Thyroid gland (tissue), 4 donors: ENCODE measurements at places on chromosomes 2 and 18. TPM values are rescaled to one million over a fixed set of nuclear protein-coding genes. Genes with fewer than 3 reads are reported as not detected.

DNA sequence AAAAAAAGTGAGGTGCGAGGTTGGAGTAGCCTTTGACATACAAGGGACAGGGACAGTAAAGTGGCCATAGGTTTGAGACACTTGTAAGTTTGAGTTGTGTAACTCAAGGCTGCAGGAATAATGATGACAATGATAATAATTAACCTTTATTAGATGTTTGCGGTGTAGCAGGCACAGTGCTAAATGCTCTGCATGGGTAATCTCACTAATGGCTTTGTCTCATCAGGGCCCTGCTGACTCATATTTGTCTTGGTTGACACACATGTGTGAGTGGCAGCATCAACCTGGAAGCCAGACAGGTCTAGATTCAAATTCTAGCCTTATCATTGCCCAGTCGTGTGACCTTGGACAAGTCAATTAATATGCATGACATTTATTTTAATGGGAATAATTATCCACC, 126.2 kb downstream of the FSHR start:
- no peaks in the 10 kb centered on the region for H3K4me1 ChIP-seq

- no peak overlapping the region for H3K4me3 ChIP-seq
- H3K27ac ChIP-seq: no peak overlapping the region
- no peaks in the 10 kb centered on the region for H3K27me3 ChIP-seq
- no peak for DNase-seq
- no peaks in the 10 kb centered on the region for H3K36me3 ChIP-seq
Observed at GRCh38 chr2:69755862-69756467, 14.0 kb downstream of the ANXA4 start.

The MDH1B gene
- total RNA-seq: 5.0 TPM

The IL1B gene
- total RNA-seq: 0.27 TPM

DNA sequence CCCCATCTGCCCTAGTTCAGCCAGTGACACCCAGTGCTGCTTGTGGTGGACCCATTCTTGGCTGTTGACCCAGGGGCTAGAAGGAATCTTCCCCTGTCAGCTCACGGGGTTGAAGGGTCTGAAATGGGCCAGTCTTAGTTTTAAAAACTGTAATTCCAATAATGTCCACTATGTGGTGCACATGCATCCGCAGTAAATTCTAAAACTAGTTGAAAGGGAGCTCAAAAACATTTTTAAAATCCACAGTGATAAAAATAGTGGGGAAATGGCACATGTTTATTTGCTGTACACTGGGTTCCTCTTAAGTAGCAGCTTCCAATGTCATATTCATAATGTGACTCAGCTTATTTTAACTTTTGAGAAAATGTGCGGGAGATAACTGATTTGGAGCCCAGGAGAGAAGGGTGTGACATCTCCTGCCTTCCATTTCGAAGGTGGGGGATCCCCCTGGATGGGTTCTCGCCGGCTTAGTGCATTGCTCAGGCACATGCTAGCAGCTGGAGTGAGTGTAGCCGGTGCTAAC, 32.8 kb downstream of the GRHL1 start:
- H3K4me3 ChIP-seq: no peak overlapping the region
- no peak for DNase-seq
- H3K36me3 ChIP-seq: no peaks in the 10 kb centered on the region
- H3K4me1 ChIP-seq: peaks cover 41% of the 10 kb centered on the region
- no peak overlapping the region for H3K27ac ChIP-seq

- no peak overlapping the region for H3K4me3 ChIP-seq
- no peaks in the 10 kb centered on the region for H3K36me3 ChIP-seq
- H3K27me3 ChIP-seq: no peaks in the 10 kb centered on the region
- no peaks in the 10 kb centered on the region for H3K4me1 ChIP-seq
- no peak overlapping the region for H3K27ac ChIP-seq
- DNase-seq: no peak
Observed at GRCh38 chr2:122179492-122180165, 424.2 kb downstream of the TSN start.

DNA sequence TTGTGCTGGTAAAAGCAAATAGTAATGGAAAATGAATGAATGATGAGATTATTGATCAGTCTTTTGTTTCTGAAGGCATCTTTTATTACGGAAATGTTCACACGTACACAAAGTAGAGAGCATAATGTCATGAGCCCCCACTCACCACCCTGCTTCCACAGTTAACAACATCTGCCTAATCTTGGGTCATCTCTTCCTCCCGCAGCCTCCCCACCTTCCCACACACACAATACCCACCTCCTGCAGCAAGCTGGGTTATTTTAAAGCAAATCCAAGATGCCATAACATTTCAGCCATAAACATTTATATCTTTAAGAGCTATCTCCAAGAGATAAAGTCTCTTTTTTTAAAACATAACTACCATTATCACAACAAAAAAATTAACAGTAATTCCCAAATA, 36.3 kb downstream of the CYP27C1 start:
- H3K27ac ChIP-seq: no peak overlapping the region
- no peak for DNase-seq
- H3K36me3 ChIP-seq: no peaks in the 10 kb centered on the region
- no peaks in the 10 kb centered on the region for H3K27me3 ChIP-seq
- H3K4me1 ChIP-seq: no peaks in the 10 kb centered on the region

DNA sequence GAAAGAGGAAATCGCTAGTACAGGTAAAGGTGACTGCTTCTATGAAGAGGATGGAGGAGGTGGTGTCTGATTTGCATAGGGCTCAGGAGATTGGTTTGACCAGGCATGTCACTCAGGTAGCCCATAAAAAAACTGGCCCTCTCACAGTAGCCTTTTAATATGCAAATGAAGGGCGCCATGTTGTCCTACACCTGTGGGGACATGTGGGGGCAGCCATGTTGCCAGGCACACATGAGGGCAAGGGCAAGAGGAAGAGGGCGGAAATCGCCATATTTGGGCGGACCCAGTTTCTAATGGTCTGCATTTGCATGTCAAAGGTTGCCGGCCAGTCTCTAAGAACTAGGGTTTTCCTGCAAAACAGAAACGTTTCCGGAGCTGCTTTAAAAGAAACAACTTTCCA, 1330.6 kb downstream of the DSC3 start:
- H3K27ac ChIP-seq: no peak overlapping the region
- no peaks in the 10 kb centered on the region for H3K4me1 ChIP-seq
- H3K4me3 ChIP-seq: no peak overlapping the region
- H3K27me3 ChIP-seq: no peaks in the 10 kb centered on the region
- H3K36me3 ChIP-seq: no peaks in the 10 kb centered on the region
- no peak for DNase-seq

The ACVR1C gene
- total RNA-seq: 0.56 TPM

DNA sequence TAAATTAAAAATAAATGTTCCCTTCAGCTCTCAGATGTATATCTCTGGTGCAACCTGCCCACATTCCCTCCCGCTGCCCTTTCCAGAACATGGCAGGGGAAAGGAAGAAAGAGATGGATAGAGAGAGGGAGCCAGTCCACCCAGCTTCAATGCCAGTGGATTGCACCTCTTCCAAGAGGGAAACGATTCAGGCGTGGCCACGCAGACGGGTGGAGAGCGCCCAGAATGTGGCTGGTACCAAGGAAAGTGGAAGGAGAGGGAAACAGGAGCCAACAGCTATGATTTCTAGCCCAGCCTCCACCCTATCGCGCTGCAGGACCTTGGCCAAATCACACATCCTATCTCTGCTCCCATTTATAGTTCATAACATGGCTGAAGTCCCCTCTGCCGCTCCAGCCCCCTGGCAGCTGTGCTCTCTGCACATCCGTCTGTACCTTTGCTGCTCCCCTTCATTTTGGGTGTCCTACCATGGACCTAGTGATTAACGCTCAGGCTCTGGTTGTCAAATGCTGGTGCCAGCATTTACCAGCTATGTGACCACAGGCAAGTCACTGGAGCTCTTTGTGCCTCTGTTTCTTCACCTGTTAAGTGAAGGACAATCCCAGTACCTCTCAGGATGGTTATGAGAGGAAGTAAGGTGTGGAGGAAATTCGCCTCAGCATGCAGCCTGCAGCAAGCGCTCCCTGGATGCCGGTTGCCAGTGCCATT, 66.5 kb downstream of the SFXN5 start:
- no peak overlapping the region for H3K4me3 ChIP-seq
- no peaks in the 10 kb centered on the region for H3K27me3 ChIP-seq
- DNase-seq: no peak

DNA sequence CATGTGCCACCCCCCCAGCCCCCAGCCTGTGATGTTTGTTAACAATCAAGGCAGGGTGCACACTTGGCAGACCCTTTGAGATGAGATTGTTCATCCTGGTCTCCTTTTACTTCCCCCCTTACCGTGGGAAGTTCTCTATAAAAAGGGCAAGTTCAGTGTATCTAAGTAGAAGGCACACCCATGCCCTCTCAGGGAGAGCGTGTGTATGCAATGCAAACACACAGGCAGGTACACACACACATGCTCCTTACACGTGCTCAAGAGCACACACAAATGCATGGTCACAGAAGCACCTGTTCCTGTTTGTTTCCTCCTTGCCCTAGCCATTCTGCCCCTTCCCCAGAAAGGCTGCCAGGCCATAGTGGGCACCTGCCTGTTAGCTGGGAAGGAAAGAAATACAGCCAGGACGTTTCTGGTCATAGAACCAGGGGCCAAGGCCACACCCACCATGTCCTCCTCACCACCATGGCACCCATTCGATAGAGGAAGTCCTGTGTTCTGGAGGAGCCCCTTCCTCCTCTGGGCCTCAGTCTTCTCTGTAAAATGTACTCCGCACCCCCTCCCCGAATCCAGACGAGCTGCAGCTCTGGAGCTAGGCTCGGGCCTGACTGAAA, 3.1 kb downstream of the ATOH8 start:
- peak overlapping the region; percentile 99 for H3K27ac ChIP-seq
- no peak overlapping the region for H3K4me3 ChIP-seq
- peak; percentile 61 for DNase-seq
- H3K27me3 ChIP-seq: no peaks in the 10 kb centered on the region
- peaks cover 66% of the 10 kb centered on the region for H3K4me1 ChIP-seq
- peaks cover 4% of the 10 kb centered on the region for H3K36me3 ChIP-seq

The STARD6 gene
- not detected for total RNA-seq

The ASIC4 gene
- not detected for total RNA-seq

GRCh38 chr2:114001937-114002336, 112.0 kb downstream of the ACTR3 start:
- H3K27me3 ChIP-seq: no peaks in the 10 kb centered on the region
- H3K27ac ChIP-seq: no peak overlapping the region
- H3K4me3 ChIP-seq: no peak overlapping the region
- no peaks in the 10 kb centered on the region for H3K4me1 ChIP-seq
- DNase-seq: no peak
- H3K36me3 ChIP-seq: no peaks in the 10 kb centered on the region

DNA sequence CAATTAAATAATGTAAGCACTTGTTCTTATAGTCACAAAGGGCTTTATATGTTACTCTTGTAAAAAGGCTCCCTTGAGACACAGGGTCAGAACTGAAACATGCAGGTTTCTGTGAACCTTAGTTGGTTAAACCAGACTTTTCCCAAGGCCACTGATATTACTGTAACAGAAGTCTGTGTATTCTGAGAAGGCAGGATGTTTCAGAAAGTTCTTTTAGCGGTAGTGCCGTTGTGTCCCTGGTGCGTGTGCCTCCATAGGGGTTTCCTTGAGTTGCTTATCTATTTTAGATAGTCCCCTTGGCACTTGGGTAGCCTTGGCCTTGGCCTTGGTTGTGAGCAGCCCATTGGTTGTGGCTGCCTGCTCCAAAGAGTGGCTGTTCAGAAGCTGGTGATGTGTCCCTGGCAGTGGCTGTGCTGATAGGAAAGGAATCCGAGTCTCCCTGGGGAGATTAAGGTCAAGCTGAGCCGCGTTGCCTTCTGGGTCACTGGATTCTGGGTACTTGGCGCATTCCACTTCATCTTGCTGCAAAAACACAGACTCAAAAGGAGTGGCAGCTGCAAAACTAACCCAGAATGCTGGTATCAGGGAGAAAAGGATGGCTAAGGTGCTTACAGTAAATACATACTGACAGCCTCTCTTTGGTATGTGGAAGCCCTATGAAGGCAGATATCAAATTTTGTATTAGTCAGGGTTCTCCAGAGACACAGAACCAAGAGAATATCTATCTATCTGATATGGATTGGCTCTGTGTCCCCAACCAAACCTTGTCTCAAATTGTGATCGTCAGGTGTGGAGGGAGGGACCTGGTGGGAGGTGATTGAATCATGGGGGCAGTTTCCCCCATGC, 69.7 kb downstream of the FHOD3 start:
- peak overlapping the region; percentile 26 for H3K27ac ChIP-seq
- H3K4me1 ChIP-seq: peaks cover 15% of the 10 kb centered on the region
- no peaks in the 10 kb centered on the region for H3K36me3 ChIP-seq
- no peaks in the 10 kb centered on the region for H3K27me3 ChIP-seq
- H3K4me3 ChIP-seq: no peak overlapping the region

- peak; percentile 83 for DNase-seq
- H3K27ac ChIP-seq: no peak overlapping the region
- no peak overlapping the region for H3K4me3 ChIP-seq
- H3K4me1 ChIP-seq: peaks cover 37% of the 10 kb centered on the region
- H3K36me3 ChIP-seq: no peaks in the 10 kb centered on the region
Observed at GRCh38 chr2:15939556-15939853, 845 bp upstream of the MYCN start.

DNA sequence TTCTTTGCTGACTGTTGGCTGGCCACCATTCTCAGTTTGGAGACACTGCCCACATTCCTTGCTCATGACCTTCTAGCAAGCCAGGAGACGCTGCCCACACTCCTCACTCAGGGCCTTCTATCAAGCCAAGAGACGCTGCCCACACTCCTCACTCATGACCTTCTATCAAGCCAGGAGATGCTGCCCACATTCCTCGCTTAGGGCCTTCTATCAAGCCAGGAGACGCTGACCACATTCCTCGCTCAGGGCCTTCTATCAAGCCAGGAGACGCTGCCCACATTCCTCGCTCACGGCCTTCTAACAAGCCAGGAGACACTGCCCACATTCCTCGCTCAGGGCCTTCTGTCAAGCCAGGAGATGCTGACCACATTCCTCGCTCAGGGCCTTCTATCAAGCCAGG, 131.3 kb upstream of the CBLN2 start:
- H3K27me3 ChIP-seq: no peaks in the 10 kb centered on the region
- no peak overlapping the region for H3K27ac ChIP-seq
- no peaks in the 10 kb centered on the region for H3K36me3 ChIP-seq
- peaks cover 8% of the 10 kb centered on the region for H3K4me1 ChIP-seq
- H3K4me3 ChIP-seq: no peak overlapping the region

DNA sequence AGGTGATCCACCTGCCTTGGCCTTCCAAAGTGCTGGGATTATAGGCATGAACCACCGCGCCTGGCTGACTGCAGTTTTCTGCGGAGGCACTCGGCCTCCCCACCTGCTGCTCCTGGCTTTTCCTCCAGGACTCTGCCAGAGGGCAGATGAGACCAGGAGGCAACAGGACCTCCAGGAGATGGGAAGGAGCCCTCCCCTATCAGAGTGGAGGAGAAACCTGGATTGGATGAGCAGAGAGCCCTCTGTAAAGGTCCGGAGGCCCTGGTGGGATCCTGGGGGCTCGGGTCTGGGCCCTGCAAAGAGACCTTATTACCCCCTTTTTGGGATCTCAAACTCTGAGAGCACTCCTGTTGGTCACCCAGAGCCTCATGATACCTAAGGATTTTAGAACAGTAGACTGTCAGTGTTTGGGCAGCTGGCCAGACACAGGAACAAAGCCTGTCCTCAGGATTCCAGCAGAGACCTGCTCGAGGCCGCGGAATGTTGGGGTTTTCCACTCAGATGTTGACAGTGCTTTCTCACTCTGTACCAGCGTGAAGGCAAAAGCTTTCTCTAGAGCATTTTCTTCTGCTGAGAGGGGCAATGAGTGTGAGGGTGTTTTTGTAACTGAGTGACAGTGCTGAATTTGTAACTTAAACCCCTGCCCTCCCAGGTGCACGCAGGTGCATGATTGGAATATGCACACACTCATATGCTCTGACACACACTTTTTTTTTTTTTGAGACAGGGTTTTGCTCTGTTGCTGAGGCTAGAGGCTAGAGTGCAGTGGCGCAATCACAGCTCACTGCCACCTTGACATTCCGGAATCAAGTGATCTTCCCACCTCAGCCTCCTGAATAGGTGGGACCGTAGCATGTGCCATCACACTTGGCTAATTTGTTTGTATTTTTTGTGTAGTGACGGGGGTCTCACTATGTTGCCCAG, 48.4 kb downstream of the NPPC start:
- peaks cover 4% of the 10 kb centered on the region for H3K4me1 ChIP-seq
- DNase-seq: peak; percentile 93
- no peaks in the 10 kb centered on the region for H3K27me3 ChIP-seq
- no peaks in the 10 kb centered on the region for H3K36me3 ChIP-seq
- H3K4me3 ChIP-seq: no peak overlapping the region
